SK-N-SH (cell line): ENCODE measurements at places on chromosomes 2 and 18.

- DNase-seq: peak; percentile 47
Measured at GRCh38 chr18:43422518-43422917, 145.2 kb upstream of the SYT4 start.

DNA sequence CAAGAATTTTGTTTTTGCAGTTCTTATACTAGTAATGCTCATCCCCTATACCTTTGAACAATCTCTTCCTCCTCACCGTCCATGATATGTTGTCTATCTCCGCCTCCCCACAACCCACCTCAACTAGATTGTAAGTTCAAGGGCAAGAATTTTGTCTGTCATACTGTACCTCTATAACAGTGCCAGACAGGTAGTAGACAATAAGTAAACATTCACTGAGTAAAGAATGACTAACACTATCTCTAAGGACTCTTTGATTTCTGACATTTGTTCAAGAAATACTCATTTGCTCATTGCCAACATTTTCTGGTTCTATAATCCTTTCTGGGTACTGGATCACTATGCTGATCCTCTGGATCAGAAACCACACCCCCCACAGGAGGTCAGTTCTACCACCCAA, 82.4 kb downstream of the EXOC6B start:
- no peak for DNase-seq

- DNase-seq: no peak
Measured at GRCh38 chr2:60516383-60516811, 37.1 kb downstream of the BCL11A start.

- DNase-seq: no peak
Measured at GRCh38 chr2:201797175-201797840, 9.0 kb upstream of the CDK15 start.

- DNase-seq: no peak
Measured at GRCh38 chr2:216113572-216113971, 4.4 kb downstream of the XRCC5 start.

DNA sequence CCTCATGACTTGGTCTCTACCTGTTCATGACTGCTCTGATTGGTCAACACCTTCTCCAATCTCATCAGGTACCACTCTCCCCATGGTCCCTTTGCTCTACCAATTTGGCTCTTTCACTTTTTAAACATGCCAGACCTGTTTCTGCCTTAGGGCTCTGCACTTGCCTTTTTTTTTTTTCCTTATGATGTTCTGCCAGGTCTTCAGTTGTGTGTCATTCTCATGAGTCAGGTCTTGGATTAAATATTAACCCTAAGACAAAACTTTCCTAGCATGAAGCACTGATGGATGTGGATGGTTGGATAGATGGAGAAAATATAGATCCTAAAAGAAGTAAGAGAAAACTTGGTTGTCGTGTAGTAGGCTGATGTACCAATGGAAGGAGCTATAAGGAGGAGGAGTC, 219.3 kb downstream of the TTC32 start:
- DNase-seq: no peak

GRCh38 chr2:14232217-14232616, 400.3 kb upstream of the LRATD1 start:
- no peak for DNase-seq

- DNase-seq: no peak
Measured at GRCh38 chr2:151927501-151928221, 99.4 kb upstream of the ARL5A start.

DNA sequence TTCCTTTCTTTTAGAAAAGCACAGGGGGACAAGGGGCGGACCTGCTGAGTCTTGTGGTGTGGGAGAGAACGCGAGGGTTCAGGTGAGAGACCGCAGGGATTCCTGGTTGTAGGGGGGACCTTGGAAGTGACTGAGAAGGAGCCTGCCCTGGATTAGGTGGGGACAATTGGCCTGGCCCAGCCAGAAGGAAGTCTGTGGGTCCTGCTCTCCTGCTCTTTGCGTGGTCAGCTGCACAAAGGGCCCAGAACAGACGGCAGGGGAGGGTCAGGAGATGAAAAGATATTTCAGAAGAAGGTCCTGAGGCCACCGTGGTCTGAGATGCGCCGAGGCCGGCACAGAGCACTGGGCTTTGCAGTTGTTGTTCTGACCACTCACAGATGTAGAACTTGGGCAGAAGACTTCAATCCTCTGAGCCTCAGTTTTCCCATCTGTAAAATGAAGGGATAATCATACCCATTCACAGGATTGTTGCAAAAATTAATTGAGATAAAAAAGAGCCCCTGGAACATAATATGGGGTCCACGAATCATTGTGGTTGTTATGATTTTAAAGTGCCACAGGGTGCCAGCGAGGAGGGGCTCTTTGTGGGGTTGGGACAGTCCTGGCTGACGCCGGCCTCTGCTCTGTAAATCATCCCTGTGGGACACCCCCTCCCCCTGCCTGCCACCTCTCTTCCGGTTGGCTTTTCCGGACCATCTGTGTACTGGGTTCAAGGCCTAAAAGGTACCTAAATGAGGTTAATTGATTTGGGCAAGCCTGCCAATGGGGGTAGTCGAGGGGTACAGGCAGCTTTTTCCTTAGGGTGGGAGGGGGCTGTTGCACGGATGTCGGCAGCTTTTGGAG, 1.8 kb downstream of the LPIN1 start:
- peak; percentile 71 for DNase-seq

- DNase-seq: no peak
Measured at GRCh38 chr2:233819884-233820773, 34.2 kb downstream of the HJURP start.

DNA sequence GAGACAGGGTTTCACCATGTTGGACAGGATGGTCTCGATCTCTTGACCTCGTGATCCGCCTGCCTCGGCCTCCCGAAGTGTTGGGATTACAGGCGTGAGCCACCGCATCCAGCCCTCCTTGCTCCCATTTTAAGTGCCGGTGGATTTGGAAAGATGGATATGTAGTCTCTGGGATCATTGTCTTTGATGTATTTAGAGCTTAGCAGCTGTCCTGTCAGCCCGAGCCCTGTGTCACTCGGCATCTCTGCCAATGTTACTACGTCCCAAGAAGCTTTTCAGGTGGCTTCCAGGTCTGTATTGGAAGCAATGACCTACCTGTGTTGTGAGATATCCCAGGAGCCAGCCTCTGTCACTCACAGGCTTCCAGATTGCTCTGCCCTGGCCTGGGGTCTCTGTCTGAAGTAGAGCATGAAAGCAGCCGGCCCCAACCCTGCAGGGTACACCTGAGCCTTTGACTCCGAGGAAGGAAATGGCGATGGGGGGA, 35.3 kb downstream of the MAP4K4 start:
- DNase-seq: no peak
